NCI-H2107 (cell line): ENCODE measurements at places on chromosomes 4 and X.

DNA sequence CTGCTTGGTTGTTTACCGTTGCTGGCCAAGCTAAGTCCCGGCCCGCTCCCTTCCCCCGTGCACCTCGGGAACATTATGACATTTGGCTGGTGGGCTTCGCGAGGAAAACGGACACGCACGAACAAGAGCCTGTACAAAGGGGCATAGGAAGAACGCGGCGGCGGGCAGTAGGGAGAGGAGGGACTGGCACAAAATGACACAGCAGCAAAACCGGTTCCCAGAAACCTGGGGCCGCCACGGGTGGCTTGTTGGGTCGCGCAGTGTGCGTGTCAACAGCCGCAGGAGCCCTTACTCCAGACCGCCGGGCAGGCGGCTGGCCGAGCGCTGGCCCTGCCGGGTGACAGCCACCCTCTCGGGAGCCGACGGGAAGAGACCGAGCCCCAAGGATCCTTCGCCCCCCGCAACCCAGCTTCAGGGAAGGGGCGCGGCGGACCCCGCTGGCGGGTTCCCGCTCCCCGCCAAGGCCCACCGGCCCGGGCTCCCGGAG lies 1.6 kb upstream of the LIN54 start:
- no peak for DNase-seq

GRCh38 chr4:5710961-5711478 lies at the start of gene EVC:
Gene EVC (plus strand): TSS chr4:5711201. CDS start chr4:5711381, 180 bp downstream.
- DNase-seq = no peak

DNA sequence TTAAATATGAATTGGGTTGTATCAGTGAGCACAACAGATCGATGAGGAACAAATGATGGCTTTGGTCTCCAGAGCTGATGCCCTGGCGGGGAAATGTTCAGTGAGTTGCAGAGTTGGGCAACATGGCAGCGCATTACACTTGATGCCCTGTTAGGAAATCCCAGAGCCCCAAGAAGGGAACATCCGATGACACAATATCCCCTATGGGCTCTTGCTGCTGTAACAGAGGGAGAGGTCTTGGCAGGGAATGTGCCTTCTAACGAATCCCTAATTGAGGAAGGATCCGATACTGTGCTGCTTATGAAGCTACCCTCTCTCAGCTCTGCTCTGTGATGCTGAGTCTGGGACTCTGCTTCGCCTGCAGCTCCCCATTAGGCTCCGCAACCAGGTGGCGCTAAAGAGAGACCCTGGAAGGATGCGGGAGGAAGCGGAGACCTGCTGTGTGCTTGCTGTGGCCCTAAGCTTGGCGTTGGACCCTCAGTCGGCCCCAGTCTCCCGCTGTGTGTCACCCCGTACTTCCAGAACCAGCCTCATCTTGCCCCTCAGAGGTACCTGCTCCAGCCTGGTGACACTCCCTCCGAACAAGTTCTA lies 38.9 kb downstream of the PDHA1 start:
- DNase-seq = peak; percentile 17

GRCh38 chr4:73701116-73701515 lies 39.3 kb upstream of the CXCL8 start:
- DNase-seq = no peak

GRCh38 chrX:153477901-153478300 lies 7.5 kb upstream of the HAUS7 start:
- no peak for DNase-seq

GRCh38 chr4:8609406-8609805 lies 16.8 kb downstream of the CPZ start:
- DNase-seq = no peak

- DNase-seq = no peak
These were observed 14.9 kb downstream of the ADAM29 start for GRCh38 chr4:174933083-174933482.

DNA sequence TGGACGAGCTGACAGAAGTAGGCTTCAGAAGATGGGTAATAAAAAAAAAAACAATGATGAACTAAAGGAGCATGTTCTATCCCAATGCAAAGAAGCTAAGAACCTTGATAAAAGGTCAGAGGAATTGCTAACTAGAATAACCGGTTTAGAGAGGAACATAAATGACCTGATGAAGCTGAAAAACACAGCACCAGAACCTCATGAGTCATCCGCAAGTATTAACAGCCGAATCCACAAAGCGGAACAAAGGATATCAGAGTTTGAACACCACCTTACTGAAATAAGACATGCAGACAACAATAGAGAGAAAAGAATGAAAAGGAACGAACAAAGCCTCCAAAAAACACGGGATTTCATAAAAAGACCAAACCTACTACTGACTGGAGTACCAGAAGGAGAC lies 10.5 kb downstream of the NELFA start:
- DNase-seq = no peak

DNA sequence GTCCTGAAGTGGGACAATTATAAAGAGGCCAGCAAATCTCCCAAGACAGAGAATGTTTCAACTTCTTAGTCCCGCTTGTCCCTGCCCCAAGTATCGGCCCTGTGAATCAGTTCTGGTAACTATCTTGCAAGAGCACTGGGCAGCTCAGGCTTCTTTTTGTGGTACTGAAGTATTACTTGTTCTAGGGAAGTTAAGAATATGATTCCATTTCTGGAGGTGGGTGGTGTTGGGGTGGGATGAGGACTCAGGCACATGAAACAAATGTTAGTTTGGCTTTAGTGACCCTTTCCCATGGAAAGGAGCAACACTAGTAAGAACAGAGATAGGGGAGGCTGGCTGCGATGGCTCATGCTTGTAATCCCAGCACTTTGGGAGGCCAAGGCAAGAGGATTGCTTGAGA lies 28.9 kb downstream of the HOPX start:
- DNase-seq = no peak

- no peak for DNase-seq
These were observed 16.6 kb upstream of the CXCL3 start for GRCh38 chr4:74055096-74055495.

GRCh38 chr4:8171266-8171665 lies 12.7 kb upstream of the ABLIM2 start:
- DNase-seq = no peak

GRCh38 chr4:76673362-76673761 lies 224.6 kb downstream of the SOWAHB start:
- DNase-seq = no peak

DNA sequence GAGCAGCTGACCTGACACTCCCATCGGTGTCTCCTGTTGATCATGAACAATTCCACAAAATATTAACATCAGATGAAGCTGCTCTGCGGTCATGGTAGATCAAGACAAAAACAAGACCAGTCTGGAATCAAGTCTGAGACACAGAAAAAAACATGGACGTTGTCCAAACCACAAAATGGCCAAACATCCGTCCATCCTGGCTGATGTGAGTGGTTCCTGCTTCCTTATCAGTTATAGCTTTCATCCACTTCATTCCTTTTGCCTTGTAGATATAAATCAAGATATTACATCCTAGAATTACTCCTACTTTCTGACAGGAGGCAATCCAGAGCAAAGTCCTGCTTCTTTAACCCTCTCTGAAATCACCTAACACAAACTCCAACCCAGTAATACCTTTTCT lies 28.8 kb upstream of the PCSK1N start:
- DNase-seq = no peak

DNA sequence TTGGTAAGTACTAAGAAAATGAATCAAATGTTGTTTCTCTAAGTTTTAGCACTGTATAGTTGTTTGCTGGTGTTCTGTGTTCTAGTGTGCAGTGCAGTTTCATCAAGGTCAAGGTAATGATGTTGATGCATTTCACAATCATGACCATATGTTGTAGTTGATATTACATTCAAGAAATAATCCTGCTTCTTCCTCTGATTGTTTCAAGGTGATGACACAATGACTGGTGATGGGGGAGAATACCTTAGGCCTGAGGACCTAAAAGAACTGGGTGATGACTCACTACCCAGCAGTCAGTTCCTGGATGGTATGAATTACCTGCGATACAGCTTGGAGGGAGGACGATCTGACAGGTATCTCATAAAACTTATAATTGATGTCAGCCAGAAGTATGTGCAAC lies 261.6 kb downstream of the ANK2 start:
- no peak for DNase-seq

DNA sequence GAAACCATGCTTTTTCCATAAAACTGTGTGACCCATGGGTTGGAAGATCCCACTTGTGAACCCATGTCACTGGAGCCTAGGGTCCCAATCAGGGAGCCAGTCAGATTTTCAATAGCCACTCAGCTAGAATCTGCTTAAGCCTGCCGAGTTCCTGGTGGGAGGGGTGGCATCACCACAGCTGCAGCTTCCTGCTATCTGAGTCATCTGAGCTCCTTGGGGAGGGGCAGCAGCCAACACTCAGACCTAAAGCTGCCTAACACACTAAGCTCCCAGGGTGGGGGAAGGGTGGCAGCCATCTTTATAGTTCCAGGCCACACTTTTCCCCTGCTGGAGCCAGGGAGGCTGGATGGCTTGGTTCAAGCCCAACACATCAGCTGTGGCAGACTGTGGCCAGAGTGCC lies 350.1 kb downstream of the C4orf33 start:
- no peak for DNase-seq

GRCh38 chrX:68060506-68061205 lies 372.6 kb downstream of the OPHN1 start:
- no peak for DNase-seq

- no peak for DNase-seq
These were observed 54.0 kb upstream of the C4orf54 start for GRCh38 chr4:99711657-99712056.

DNA sequence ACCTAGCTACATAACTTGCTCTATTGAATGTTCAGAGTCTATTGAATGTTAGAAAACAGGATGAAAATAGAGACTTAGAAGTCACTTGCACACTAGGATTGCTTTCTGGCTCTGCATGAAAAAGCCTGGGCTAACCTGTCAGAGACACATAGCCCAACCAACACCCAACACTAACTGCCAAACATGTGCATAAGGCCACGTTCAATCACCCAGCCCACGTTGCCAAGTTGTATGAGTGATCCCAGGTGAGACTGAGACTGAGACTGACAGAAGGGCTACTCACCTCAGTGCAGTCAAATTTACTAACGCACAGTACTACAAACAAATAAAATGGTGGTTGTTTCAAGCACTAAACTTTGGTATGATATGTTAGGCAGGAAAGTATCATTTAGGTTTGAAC lies 61.0 kb downstream of the LDB2 start:
- no peak for DNase-seq

DNA sequence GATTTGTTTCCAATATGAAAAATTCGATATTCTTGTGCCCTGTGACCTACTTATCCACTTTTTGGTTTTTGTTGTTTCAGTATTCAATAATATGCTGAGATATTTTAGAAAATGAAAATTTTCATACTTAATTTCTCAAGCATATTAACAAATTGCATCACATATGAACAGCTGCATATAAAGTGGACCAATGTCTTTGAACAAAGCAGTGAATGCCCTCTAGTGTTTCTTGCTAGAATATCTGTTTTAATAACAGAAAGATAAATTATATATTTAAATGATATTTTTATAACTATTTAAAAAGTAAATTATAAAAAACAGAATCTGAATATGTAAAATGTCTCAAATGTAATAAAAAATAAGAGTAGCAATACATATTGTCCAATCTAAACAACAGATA lies 31.7 kb upstream of the INTU start:
- no peak for DNase-seq

DNA sequence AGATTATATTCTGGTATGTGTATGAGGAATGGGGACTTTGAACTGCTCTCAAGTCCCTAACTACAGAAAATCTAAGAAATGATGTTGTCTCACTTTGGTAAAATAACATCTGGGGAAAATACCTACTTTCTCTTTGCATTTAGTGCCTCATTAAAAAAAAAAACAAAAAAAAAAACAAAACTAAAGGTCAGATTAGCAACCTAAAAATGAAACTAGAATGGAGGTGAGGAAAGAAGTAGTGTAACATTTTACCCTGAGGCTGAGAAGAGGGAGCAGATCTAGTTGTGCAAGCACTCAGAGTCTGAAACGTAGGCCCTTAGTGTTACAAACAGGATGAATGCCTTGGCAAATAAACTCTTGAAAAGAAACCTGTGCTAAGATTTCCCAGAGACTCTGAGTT lies 56.0 kb downstream of the VGLL1 start:
- DNase-seq = no peak

- DNase-seq = no peak
These were observed 27.5 kb downstream of the TSPAN5 start for GRCh38 chr4:98630737-98631454.

- DNase-seq = no peak
These were observed 118.8 kb downstream of the GABRA2 start for GRCh38 chr4:46270986-46271596.

DNA sequence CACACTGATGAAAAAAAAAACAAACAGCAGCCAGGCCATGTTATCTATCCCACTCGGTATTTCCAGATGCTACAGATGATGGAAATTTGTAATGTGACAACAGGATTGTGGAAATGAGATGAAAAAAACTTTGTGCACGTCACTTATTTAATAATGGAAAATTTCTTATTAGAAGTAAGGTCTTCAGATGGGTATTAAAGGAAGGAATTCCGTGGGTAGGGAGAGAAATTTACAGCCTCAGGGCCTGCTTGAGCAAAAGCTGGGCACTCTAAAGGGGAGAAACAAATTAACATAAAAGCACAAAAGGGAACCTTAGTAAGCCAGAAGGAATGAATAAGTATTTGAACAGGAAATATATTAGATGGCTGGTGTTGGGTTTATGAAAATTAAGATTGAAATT lies 4.2 kb upstream of the PKD2 start:
- no peak for DNase-seq

- DNase-seq = no peak
These were observed 148.6 kb upstream of the TTC29 start for GRCh38 chr4:147094238-147094637.

DNA sequence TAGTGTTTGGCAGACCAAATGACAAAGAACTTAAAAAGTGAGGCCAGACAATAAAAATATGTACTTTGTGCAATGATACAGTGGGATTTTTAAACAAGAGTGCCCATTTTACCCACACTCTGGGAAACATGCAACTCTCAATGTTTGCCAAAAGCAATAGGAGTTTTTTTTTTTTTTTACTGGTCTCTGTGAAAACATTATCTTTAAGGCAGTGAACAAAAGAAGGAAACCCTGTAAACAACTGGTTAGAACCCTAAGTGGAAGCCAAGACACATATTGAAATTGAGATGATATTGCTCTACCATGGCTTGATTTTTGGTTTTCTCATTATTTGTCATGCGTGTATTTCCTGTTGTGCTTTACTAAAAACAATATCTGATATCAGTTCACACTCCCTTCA lies 67.2 kb upstream of the PPP3CA start:
- no peak for DNase-seq

GRCh38 chrX:139106069-139106468 lies 394.6 kb upstream of the FGF13 start:
- no peak for DNase-seq
